ENCODE measurements at places on chromosomes 2 and 18.
A peak's percentile ranks its signal among the peaks of the same experiment; 100 is the strongest.

DNA sequence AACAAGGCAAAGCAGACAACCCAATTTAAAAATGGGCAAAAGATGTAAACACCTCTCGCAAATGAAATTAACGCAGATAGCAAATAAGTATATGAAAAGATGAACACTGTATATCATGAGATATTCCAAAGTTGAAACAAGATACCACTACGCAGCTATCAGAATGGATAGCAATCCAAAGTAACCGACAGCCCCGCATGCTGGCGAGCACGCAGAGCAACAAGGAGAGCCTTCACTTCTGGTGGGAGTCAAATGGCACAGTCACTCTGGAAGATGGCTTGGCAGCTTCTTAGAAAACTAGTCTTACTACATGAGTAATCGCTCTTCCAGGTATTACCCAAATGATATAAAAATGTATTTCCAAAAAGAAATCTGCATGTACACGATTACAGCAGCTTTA lies 1.4 kb downstream of the NDUFA10 start:
- no peak for DNase-seq

DNA sequence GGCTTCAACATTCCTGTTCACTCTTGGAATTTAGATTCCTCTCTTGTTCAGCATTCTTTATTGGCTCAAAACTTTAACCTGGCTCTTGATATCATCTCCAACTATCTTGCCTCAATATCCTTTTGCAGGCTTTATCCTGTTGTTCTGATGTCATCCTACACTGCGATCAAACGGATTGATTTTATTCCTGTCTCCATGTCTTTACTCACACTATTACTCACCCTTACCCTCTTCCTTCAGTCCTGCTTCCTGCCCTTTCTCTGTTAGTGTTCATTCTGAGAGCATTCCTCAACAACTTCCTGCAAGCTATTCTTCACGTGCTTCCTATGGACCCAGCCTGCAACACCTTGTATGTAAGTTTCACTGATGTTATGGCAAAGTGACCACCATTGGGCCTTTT lies 264.7 kb downstream of the RNF152 start:
- no peak for DNase-seq

- DNase-seq: no peak
Measured at GRCh38 chr2:3186766-3187165, 190.9 kb downstream of the EIPR1 start.

GRCh38 chr2:101223814-101224231 lies 28.9 kb upstream of the CNOT11 start:
- DNase-seq: no peak

- DNase-seq: no peak
Measured at GRCh38 chr2:86066007-86066578, 39.6 kb downstream of the POLR1A start.

DNA sequence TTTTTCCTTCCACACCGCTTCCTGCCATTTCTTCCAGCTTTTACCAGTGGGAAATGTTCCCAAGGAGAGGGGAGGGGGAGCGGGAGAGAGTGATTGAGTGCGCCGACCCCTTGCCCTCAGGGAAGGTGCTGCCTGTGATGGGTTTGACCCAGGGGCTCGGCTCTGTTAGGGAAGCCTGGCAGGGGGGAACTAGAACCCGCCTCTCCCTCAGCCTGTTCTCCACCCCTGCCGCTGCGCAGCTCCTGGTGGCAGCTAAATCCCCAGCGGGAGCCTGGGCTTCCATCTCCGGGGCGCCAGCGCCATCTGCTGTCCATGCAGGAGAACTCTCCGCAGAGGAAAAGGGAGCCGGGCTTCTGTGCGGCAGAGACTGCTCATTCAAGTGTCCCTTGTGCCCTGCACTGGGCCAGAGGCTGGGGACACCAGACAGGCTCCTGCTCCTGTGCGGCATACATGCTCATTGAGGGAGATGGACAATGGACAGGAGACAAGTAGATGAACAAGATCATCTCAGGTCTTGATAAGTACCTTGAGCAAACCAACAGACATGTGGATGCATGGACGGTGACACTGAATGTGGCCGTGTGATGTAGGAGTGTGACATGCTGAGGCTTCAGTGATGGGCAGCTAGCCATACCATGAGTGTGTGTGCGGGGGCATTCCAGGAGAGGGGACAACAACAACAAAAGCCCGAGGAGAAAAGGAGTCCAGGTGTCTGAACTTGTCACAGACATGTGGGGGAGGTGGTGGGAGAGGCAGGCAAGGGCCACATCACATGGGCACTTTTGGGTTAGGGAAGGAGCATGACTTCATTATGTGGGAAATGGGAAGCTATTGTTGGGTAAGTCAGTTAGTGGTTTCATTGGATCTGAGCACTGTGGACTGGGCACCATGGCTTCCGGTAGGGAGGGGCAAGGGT lies 13.3 kb downstream of the CHPF start:
- DNase-seq: peak; percentile 83

DNA sequence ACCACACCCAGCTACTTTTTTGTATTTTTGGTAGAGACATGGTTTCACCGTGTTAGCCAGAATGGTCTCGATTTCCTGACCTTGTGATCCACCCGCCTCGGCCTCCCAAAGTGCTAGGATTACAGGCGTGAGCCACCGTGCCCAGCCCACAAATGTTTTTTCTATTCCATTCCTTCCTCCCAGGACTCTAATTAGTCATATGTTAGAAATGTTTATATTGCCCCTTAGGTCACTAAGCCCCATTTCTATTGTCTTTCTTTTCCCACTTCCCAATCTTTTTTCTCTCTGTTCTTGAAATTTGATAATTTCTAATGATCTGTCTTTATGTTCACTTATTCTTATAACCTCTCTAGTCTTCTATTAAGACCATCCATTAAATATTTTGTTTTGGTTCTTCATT lies 31.3 kb upstream of the CDCA7 start:
- no peak for DNase-seq

DNA sequence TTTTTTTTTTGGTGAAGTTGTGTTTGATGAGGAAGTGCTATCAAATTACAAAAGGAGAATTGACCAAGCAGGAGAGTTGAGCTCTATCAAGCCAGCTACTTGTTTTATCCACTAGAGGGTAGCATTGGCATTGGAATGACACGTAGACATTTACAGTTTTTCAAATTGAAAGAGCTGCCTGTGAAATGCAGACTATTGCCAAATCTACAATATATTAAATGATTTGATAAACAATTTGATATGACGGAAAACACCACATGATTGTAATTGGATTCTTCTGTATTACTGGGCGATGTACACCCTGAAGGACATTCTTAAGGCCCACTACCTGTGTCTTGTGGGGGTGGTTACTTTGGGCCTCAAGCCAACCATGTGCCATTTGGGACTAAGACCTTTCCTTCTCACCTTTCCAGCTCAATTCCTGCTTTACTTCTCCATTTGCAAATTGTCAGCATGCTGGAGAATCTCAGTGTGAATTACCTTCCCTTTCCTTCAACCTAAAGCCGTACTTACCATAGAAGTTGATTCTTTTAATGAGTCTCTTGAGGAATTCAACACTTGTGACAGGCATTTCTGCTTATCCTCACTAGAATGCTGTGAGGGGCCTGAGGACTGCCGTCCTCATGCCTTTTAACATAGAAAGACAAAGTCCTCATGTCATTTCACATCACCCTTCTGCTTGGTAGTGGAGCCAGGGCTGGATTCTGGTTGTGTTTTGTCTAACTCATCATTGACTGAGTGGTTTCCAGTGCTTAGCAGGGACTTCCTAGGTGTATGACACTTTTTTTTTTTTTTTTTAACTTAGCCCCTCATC lies 134.8 kb upstream of the THUMPD2 start:
- DNase-seq: no peak

DNA sequence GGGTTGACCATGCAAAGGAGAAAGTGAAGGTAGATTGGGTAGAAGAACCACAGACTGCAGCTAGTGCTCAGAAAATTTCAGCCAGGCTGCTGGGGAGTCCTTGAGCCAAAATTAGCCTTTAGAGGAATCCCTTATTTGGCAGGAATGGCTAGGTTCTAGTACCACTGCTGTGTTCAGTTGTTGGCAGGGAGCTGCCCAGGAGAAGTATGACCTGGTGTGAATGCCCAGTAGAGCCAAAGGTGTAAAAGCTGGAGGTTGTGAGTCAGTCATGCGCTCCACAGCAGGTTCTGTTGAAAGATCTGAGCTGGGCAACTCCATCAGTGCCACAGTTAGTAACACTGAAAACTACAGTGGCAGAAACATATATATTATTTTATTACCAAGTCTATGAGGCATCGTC lies 36.4 kb upstream of the TBR1 start:
- no peak for DNase-seq

GRCh38 chr18:72539901-72540300 lies 4.2 kb downstream of the CBLN2 start:
- no peak for DNase-seq

Data from activated CD4-positive, alpha-beta T cell treated with anti-CD3 and anti-CD28 coated beads for 24 hours (primary cell).